Heart right ventricle (tissue), 16 donors: ENCODE measurements at places on chromosomes 6 and 20.

GRCh38 chr20:54041336-54041735, 29.1 kb downstream of the BCAS1 start:
- DNase-seq: no peak

GRCh38 chr6:150637266-150637665, 37.6 kb downstream of the PLEKHG1 start:
- DNase-seq: no peak

DNA sequence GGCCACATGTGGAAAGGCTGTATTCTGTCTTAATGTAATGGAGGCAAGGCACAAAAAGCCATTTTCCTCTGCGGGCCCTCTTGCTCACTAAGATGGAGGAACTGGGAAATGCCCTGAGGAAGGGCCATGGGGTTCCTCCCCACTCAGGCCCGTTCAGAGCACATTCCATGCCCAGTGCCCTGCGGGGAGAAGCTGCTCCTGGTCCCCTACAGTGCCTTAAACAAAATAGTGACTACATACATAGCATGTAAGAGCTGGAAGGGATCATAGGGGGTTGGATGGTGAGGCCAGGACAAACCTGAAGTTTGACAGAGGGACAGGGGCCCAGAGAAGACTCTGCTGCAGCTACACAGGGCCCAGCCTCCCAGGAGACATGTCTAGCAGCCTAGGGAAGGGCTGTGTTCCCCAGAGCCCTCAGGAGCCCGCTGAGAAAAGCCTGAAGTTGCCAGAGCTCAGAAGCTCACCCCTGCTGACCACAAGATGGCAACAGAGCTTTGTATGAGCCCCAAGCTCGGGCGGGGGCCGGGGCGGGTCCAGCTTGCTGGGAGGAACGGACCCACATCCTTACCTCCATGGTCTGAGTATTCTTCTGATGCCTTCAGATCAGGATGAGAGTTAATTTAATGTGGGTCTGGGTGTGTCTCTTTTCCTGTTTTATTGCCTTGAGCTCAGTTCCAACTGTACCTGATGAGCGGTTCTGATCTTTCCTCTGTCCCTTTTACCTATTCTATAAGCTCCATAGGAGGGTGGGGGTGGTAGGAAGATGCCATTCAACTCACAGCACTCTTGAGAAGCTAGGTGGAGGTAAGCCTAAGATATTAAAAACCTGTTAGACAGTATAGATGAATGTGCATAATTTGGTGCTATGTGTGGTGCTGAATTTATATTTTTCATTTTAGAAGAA, 242.9 kb downstream of the CDC5L start:
- DNase-seq: no peak

GRCh38 chr6:73665686-73666319, 12.0 kb upstream of the SLC17A5 start:
- DNase-seq: no peak

GRCh38 chr6:44701637-44702101, 314.2 kb downstream of the CDC5L start:
- no peak for DNase-seq

DNA sequence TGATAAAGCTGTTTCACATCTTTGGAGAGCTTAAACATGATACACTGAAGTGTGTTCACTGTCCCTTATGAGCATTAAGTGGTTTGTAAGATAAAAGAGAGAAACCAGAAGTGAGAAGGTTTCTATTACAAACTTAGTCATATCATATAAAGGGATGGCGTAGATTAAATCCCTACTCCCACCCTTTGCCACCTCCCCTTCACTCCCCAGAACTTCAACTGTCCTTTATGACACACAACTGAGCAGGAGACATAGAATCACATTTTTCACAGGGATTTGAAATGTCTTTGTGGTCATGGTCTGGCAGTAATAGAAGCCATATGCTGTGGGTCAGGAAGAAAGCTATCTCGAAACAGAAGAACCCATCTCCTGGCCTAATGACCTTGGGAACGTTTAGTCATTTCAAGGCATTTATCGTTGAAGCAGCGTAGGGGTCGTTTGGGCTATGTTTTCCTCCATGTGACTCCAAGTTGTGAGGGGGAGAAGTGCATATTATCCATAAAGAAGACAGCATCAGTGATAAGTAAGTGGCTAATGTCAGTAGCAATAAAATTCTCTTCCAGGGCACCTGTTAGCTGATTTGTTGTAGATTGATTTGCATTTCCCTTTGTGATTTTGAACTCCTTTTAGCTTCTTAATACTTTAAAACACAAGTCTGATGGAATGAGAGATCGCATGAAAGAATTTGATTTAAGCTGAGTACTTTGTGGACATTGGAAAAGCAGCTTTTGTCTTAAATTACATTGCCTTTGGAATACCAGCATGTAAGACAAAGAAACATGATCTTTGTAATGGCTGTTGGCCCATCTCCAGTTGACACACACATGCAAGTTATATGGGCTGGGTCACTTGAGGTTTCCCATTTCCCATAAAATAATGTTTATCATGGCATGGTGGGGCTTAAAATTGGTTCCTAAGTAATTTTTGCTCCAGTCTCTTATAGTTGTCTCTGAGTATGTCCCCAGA, 501.5 kb upstream of the FLRT3 start:
- DNase-seq: no peak

DNA sequence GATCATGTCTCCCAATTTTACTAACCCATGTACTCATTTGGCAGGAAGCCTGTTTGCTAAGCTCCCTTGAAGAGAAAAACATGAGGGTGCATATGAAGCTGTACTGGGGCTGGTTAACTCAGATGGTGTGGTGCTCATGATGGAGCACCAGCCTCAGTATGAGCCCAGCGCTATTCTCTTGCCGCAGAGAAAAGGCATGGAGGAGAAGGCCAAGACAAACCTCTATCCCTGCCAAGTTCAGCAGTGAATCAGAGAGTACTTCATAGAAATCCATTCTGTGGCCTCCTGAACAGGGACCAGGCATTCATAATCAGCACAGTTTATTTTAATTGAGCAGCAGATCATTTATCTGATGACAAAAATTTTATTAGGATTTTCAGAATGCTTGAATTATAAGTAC, 398.1 kb downstream of the LMBRD1 start:
- DNase-seq: no peak

DNA sequence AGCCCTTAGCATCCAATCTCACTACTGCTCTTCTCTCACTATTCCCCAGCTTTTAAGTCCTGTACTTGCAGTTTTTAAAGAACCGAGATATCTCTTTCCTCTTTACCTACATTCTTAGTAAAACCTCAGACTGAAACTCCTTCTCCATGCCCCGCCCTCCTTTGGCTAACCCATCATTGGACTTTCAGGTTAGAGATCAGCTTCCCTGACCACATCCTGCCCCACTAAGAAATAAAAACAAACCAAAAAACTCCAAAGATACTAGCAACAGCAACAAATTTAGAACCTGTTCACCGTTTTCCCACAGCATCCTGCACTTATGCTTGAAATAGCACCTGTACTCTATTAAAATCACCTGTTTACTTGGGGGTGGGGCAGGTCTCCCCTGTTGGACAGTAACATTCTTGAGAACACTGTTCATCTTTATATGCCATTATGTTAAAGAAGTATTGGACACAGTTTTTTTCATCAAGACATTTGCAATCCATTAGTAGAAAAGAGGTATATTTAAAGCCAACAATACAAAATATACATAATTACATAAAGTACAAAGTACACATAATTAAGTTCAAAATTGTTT, 16.3 kb upstream of the SMAP1 start:
- no peak for DNase-seq

GRCh38 chr6:159169193-159169555, at the start of gene FNDC1:
TSS of gene FNDC1 (plus strand) at chr6:159169400. CDS start at chr6:159169597, 197 bp downstream.
- peak; percentile 47 for DNase-seq

GRCh38 chr20:50528804-50529351, 18.7 kb downstream of the PTPN1 start:
- no peak for DNase-seq

GRCh38 chr6:52595000-52595795, 18.3 kb upstream of the TRAM2 start:
- DNase-seq: peak; percentile 33

GRCh38 chr20:22824077-22824476, 211.0 kb upstream of the SSTR4 start:
- no peak for DNase-seq

- DNase-seq: peak; percentile 62
Observed at GRCh38 chr6:137878486-137879285, 11.6 kb downstream of the TNFAIP3 start.

GRCh38 chr6:135537741-135538301, 40.3 kb upstream of the AHI1 start:
- no peak for DNase-seq

DNA sequence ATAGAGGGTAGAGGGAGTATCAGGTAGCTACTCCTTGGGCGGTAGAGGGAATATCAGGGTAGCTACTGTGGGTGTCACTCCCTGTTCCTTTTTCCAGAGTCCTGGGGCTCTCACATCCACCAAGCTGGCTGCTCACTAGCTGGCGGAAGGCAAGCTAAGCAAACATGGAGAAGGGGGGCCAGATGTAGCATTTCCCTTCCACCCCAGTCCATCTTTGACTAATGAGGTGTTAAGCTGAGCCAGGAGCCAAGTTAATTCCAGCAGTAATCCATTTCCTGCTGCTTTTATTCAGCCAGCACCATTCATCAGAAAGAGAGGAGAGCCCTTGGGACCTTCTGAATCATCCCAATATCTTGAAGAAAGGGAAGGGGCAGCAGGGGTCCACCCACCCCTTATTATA, 330.0 kb downstream of the ZFAND3 start:
- no peak for DNase-seq

- peak; percentile 36 for DNase-seq
Observed at GRCh38 chr6:31070711-31071197, 41.6 kb downstream of the C6orf15 start.

DNA sequence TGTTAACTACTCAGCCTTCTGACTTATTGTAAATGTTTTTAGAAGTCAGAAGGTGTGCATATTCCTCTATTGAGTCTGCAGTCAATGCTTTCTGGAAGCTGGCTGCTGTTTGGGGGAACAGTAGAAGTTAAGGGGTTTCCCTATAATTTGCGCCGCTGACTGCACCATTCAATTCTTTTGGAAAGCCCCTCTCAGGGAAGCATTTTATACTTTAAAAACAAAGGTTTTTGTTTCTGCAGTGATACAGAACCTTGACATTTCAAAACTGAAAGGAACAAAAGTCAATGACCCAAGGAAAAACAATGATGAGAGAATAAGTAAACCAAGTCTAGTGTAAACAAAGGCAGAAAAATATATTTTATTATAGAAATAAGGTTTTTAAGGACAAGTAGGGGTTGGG, 120.8 kb upstream of the TNFAIP3 start:
- no peak for DNase-seq

DNA sequence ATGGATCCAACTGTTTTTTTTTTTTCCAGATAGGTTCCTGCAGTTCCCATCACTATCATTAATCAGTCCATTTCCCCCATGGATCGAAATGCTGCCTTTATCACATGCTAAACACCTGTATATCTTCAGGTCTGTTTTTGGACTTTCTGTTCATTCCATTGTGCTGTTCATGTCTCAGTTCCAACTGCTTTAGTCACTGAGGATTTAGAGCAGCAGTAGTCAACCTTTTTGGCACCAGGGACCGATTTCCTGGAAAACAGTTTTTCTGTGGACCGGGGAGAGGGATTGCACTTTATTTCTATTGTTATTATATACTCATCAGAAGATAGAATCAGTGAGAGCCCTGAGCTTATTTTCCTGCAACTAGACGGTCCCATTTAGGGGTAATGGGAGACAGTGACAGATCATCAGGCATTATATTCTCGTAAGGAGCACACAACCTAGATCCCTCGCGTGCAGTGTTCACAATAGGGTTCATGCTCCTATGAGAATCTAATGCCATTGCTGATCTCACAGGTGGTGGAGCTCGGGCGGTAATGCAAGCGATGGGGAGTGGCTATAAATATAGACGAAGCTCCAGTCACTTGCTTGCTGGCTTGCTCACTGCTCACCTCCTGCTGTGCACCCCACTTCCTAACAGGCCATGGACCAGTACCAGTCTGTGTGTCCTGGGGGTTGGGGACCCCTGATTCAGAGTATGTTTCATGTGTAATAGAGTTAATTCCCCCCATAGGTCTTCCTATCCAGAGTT, 46.0 kb downstream of the CAP2 start:
- no peak for DNase-seq

- no peak for DNase-seq
Observed at GRCh38 chr6:11427723-11428245, 109.8 kb upstream of the TMEM170B start.

DNA sequence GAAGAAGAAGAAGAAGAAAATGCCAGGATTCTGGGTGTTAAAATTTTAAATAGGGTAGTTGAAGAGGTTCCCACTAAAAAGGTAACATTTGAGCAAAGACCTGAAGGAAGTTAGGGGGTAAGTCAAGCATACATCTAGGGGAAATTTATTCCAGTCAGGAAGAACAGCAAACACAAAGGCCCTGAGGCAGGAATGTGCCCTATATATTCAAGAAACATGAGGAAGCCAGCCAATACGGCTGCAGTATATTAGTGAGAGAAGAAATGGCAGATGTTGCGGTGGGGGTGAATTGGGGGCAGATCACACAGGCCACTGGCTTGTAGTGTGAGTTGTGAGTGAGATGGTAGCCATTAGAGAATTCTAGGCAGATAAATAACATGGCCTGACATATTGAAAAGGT, 6.0 kb downstream of the ZNF76 start:
- no peak for DNase-seq

DNA sequence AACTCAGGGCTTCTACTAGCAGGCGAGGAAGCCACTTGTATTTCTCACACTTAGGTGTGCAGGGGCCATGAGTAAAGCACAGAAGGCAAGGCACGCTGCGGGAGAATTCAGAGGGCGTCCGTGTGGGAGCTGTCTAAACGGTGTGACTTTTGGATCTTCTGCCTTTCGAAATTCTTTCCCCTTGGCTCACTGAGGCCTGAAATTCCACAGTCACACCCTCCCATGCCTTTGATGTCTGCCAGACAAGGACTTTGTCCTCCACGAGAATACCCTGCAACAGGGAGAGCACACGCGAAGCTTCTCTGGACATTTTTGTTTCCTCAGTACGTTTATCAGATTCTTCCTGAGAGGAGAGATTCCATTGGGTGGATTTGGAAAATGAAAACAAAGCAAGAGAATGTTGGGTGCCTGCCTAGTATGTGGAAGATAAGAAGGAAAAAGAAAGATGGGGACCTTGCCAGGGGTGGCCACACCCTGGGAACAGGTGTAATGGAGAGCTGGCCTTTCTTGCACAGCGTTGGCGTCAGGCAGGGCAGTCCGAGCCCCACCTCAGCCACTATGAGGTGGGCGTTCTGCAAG, 235.7 kb downstream of the MYLK4 start:
- DNase-seq: no peak

DNA sequence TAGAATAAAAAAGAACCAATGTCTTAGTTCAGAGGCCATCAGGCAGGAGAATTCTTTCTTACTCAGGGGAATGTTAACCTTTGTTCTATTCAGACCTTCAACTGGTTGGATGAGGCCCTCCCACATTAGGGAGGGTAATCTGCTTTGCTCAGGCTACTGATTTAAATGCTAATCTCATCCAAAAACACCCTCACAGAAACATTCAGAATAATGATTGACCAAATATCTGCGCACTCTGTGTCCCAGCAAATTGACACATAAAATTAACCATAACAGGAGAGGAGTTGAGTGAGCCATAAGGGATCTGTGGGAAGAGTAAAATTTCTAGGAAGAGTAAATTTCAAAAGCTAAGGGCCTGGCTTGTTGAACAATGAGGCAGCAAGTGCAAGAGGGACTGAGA, 234.0 kb upstream of the PLCB4 start:
- DNase-seq: no peak
